ENCODE measurements at places on chromosomes 11 and 22. TPM values are rescaled to one million over a fixed set of nuclear protein-coding genes. Genes with fewer than 3 reads are reported as not detected.

The NELL1 gene
- total RNA-seq = 58.3 TPM

The BEST1 gene
- total RNA-seq = 1.9 TPM

The MPPED2 gene
- total RNA-seq = 50.4 TPM

The NLRP14 gene
- total RNA-seq = 1.6 TPM

The OPCML gene
- total RNA-seq = 29.8 TPM

The CD6 gene
- 0.27 TPM for total RNA-seq

The SLC22A25 gene
- total RNA-seq = not detected

The LRRC10B gene
- total RNA-seq = 5.0 TPM

The MUC2 gene
- total RNA-seq = 1.5 TPM

The TRIM48 gene
- not detected for total RNA-seq

The IL17REL gene
- total RNA-seq = 0.27 TPM

The HBB gene
- 418 TPM for total RNA-seq

The BAIAP2L2 gene
- total RNA-seq = not detected

The CTTN gene
- total RNA-seq = 119 TPM

The RIC8A gene
- 49.6 TPM for total RNA-seq

The MRGPRF gene
- total RNA-seq = 2.0 TPM

The MB gene
- total RNA-seq = 0.82 TPM
